ENCODE measurements at places on chromosomes 16 and 17.

DNA sequence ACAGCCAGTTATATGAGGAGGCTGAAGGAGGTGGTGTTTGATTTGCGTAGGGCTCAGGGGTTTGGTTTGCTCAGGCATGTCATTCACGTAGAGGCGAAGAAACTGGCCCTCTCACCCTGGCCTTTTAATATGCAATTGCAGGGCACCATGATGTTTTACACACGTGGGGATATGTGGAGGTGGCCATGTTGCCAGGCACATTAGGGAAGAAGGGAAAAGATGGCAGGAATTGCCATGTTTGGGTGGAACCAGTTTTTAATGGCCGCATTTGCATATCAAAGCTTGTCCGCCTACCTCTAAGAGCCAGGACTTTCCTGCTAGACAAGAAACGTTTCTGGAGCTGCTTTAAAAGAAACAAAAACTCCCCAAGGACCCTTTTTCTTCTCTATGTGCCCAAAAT is 1483.7 kb upstream of the GOT2 start:
- no peak for DNase-seq

GRCh38 chr17:31200287-31200686 is 96.8 kb downstream of the OMG start:
- no peak for DNase-seq

GRCh38 chr17:1865252-1866037 is 35.6 kb downstream of the RPA1 start:
- no peak for DNase-seq

GRCh38 chr16:75096656-75097055 is 19.9 kb downstream of the LDHD start:
- no peak for DNase-seq

GRCh38 chr17:48578616-48579470 is 693 bp upstream of the HOXB4 start:
- no peak for DNase-seq

GRCh38 chr17:8698162-8698971 is 46.3 kb downstream of the CCDC42 start:
- no peak for DNase-seq

DNA sequence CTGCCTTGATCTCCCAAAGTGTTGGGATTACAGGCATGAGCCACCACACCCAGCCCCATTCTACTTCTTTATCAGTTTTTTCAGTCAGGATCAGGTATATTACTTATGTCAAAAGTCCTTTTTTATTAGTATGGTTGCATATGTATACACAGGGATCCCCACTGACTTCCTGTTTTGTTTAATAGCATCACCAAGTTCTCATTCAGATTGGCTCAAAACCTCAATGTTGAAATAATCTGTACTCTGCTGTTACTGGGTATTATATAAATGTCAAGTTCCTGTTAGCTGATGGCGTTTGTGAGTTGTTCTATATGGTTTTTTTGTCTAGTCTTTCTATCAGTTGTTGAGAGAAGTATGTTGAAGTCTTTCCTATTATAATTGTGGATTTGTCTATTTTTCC is 168.5 kb downstream of the BCAS3 start:
- no peak for DNase-seq

DNA sequence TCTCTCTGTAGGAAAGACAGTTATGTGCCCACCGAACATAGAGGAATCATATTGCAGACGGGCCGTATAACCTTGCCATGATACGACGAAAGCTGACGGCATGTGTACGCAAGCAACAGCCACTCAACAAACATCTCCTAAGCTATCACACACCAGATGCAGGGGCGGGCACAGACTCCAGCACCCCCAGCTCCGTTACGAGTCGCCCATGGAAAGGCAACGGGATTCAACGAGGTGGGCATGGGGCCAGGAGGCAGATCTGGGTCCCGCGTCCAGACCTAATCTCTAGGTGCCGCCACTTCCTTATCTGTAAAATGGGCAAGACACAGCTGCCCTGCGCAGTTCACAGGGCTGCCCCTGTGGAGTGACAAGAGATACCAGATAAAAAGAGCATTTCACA is 35.6 kb downstream of the ABR start:
- DNase-seq: no peak

DNA sequence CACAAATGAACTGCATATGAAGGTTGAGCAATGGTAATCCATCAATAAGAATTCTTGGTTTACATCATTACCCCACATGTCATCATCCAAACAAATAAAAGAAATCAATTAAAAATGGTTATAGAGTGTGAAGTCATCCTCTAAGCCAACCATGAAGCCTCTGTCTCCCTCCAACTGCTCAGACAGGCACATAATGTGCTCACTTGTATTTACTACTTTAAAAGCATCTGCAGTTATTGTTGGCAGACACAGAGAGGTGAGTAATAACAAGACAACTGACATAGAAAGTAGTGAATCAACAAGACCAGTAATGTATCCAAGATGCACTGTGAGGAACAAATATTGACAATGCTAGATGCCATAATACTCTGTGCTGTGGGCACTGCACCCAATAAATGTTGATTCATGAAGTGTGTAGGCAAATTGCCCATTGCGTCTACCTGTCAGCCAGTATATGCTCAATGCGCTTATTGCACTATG is 20.0 kb downstream of the ADAMTS18 start:
- no peak for DNase-seq

- no peak for DNase-seq
Measured at GRCh38 chr17:41551365-41551764, 20.5 kb downstream of the KRT9 start.

DNA sequence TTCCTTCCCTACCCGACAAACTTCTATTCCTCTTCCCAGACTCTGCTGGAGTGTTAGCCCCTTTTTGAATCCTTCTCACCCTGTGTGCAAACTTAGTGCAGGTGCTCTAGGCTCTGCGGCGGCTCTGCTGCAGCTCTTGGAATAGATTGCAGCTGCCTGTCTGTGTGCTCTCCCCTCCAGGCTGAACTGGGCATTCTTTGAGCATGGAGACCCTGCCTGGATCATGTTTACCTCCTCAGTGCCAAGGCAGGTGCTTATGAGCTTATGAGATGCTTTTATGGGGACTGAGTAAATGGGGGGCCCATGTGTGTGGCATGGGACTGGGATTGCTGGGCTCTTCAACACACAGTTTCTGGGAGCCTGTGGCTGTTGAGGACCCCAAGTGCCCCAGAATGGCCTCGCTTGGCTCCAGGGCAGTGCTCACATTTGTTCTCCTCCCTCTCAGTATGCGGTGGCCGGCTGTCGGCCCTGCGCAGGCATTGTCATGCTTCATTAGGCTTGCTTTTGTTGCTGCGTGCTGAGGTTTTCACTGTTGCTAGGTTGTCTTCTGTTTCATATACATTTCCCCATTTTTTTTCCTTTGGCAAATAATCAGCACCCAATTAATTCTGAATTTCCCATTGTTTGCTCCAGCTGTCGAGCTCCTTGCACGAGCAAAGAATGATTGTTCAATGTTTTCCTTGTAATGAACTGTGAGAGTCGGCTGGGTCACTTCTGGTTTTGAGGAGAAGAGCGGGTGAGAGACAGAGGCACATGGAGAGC is 185.5 kb upstream of the NLRP1 start:
- no peak for DNase-seq

GRCh38 chr16:56892705-56893104 is 27.7 kb downstream of the SLC12A3 start:
- no peak for DNase-seq

- DNase-seq: no peak
Measured at GRCh38 chr17:2363851-2364762, 26.8 kb downstream of the SGSM2 start.

DNA sequence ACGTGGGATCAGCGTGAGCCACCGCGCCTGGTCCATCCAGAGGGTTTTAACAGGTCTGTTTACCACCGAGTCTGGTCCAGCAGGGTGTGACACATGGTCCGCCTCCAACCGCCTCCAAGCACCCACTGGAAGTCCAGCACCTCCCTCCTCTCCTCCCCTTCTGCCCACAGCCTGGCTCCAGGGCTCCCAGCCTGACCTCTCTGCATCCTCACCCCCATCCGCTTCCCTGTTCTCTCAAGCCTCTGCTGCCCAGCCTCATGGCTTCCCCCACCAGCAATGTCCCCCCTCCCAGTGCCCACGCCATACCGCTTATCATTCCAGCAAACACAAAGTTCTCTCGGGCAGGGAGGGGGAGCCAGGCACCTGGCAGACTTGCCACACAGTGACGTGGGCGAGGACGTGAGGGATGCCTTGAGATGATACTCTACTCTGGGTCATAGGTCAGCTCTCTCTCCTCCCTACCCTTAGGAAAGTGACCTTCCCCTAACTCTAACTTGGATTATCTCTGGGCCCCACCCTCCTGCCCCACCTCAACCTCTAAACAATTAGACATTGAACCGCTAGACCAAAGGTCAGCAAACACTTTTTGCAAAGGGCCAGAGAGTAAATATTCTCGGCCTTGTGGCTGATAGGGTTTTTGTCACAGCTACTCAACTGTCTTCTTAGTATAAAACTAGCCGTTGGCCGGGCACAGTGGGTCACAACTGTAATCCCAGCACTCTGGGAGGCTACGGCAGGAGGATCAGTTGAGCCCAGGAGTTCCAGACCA is 23.1 kb downstream of the CDC42EP4 start:
- no peak for DNase-seq

GRCh38 chr16:27231692-27232060 is 28.4 kb downstream of the KDM8 start:
- no peak for DNase-seq

- no peak for DNase-seq
Measured at GRCh38 chr17:51091635-51092034, 29.0 kb downstream of the SPAG9 start.

- DNase-seq: no peak
Measured at GRCh38 chr16:872436-873242, 72.1 kb upstream of the GNG13 start.

DNA sequence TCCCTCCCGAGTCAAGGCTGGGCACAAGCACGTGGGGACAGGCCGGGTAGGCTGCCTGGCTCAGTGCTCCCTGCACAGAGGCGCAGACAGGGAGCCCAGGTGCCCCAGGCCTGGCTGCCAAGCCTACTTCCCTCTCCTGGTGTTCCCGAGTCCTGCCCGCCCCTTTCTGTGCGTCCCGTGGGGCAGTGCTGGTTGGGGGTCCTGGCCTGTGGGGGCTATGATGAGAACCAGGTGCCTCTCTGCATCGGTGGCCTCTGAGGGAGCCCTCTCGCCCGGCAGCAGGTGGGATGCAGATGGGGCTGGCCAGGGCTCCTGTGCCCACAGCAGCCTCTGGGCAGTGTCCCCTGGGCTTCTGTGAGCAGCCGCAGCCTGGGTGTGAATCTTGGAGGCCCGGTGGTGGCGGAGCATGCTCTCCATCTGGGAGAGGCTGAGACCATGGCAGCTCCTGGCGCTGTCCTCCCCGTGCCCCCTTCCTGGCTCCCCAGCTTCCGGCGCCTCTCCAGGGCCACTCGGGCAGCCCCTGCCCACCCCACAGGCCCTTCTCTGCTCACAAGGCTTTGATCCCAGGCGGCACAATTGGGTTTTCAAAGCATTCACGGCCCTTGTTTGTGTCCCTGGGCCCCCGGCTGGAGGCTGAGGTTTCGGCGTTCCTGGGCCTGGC is 7.2 kb downstream of the CENPX start:
- DNase-seq: no peak

DNA sequence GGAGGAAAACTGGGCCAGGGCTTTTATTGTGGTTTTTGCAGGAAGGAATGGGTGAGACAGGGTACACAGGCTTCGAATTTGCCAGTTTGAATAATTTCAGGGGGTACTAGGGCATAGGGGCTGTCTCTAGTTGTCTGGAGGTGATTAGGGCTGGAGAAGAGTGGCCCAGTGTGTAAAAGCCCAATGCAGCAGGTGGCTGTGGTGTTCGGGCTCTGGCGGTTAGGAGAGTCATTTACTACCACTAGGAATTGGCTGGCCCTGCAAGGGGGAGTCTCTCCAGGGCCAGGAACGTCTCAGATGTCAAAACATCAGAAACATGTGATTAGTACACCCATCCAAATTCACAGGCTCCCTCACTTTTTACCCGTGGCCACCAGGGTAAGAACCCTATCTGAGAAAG is 50.3 kb downstream of the GINS3 start:
- no peak for DNase-seq

DNA sequence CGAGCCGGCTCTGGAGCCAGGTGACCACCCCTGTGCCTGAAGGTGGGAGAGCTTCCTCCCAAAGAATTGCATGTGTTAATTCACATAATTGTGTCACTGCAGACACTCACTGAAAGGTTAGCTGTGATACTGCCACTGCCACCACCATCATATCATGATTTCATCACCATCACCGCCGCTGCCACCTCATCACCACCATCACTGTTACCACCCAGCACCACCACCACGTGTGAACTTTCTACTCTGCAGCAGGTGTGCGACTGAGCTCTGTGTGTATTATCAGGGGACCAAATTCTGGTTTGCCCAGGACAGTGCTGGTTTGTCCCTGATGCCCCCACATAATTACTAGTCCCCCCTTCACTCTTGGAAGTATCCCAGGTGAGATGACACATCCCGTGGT is 15.2 kb downstream of the BCAR1 start:
- DNase-seq: peak; percentile 8

DNA sequence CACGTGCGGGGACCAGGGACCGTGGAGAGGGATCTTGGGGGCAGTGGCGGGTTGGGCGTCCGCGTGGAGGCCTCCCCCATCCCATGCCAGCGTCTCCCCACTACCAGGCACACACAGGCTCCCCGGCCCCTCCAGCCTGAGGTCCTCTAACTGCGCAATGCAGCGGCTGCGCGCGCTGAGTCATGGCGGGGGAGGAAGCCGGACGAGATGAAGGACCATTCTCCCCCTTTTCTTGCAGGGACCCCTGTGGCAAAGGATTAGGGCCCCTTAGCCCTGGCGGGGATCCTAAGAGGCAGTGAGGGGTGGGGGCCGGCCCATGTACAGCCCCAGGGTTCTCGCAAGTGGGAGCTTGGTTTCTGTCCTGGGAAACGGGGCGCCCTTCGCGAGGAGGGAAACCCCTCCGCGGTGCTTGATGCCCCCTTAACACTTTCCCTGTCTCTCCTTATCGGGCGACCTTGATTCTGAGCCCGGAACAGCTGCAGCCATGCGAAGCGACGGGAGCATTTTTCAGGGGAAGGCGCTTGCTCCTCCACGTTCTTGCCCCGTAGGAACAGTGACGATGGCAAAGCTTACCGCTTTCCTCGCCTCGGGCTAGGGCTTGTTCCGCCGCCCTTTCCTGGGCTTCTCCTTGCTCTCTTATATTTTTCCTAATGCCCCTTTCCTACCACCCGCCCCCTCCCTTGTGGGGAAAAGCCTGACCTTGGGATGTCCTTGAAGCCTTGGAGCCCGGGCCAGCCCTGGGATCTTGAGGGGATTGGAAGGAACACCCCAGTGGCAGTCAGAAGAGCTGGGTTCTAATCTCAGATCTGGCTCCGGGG is 592 bp downstream of the ALDOA start:
- no peak for DNase-seq

DNA sequence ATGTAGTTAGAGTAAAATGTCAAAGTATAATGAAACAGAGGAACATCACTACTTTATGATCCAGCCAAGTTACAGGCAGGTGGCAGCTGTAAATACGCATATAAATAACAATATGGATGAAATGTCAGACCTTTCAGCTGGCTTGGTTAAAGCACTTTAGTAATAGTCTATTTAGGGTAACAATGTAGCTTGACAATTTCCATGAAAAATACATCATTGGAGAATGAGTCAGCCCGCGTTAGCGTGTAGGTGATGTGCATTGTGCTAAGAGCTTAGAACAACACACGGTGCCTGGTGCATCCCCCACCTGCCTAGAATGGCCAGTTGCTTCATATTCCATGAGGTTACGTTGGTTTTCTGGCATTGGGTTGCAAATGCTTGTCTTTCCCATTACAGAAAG is 119.4 kb downstream of the RBFOX1 start:
- DNase-seq: no peak
